ENCODE measurements at places on chromosomes 11 and 22.

GRCh38 chr11:24805671-24806070 is 308.8 kb downstream of the LUZP2 start:
- no peak for DNase-seq

DNA sequence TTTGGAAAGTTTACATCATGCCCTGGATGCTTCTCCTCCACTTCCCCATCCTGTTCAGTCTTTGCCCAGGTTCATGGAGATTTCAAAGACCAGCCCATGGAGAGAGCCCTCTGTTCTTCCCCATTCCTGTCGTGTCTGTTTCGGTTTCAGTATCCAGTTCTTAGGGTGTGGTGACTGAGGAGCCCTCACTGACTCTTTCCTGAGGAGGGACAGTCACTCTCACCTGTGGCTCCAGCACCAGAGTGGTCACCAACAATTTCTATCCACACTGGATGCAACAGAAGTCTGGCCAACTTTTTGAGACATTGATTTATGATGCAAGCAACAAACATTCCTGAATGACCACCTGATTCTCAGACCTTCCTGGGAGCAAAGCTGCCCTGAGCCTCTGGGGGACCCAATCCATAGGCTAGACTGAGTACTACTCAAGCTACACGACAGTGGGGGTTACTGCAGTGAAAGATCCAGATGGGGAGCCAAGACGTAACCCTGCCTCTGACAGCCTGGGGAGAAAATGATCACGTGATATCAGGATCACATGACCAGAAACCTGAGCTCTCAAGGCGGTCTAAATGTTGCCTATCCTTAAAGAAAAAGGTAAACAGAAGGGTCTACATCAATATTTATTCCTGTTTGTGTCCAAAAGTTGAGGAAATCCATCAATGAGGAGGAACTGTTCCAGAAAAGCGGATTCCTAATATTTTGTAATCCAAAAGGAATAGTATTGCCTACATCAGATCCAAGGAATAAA is 76.2 kb upstream of the VPREB1 start:
- peak; percentile 34 for DNase-seq

- DNase-seq, result no peak
Observed at GRCh38 chr11:27873664-27874063, 173.4 kb upstream of the BDNF start.

DNA sequence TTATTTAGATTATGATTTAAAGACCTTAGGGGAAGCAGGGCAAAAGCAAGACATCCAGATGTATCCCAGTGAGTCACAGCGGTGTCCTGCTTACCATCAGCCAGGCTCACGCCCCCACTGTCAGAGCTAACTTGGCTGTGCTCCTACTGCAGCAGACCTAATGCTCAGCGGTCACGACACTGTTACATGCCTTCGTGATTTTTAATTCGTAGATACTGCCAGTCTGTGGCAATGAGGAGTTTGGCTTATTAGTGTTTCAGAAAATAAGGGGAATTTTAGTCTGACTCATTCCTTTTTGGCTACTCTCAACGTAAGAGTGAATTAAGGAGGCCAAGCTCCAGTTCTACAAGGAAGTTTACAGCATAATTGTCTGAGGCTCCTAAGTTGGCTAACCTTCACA is 22.7 kb downstream of the EFCAB6 start:
- peak; percentile 62 for DNase-seq

- DNase-seq, result no peak
Observed at GRCh38 chr11:26994631-26995095, 751 bp downstream of the FIBIN start.

GRCh38 chr11:71305451-71306125 is 53.2 kb upstream of the SHANK2 start:
- DNase-seq, result no peak

DNA sequence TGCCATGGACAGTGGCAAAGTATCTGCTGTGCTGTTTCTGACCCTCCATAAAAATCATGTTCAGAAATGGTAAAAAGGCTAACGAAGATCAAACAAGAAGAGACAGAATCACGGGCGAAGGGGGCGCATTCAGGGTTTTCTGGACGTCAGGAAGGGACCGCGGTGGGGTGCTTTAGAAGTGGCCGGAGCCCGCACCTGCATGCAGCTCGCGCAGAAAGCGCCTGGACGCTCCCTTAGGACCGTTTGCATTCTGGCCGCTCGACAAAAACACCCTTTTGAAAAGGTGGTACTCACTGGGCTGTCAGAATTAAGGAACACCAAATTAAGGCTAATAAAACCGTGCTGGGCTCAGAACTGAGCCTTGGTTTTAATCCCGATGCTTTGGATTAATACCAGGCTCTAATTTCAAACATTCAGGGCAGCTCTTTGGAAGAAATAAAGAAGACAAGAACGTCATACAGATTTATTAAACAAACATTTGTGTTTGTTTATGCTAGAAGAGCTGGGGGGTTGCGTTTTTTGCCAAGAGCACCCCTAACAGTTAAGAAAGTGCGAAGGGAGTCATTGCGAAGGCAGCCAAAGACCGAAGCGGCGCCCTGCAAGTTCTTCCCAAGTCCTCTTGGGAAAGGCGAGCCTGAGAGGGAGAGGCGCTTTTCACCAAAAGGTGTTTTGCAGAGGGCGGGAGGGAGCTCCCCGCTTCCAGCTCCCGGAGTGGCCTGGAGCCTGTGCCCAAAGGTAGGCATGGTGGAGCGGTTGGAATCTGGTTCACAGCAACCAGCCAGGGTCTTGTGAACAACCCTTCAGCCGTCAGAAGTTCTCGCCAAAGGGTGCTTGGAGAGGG is 47.7 kb upstream of the DBX1 start:
- DNase-seq, result no peak

DNA sequence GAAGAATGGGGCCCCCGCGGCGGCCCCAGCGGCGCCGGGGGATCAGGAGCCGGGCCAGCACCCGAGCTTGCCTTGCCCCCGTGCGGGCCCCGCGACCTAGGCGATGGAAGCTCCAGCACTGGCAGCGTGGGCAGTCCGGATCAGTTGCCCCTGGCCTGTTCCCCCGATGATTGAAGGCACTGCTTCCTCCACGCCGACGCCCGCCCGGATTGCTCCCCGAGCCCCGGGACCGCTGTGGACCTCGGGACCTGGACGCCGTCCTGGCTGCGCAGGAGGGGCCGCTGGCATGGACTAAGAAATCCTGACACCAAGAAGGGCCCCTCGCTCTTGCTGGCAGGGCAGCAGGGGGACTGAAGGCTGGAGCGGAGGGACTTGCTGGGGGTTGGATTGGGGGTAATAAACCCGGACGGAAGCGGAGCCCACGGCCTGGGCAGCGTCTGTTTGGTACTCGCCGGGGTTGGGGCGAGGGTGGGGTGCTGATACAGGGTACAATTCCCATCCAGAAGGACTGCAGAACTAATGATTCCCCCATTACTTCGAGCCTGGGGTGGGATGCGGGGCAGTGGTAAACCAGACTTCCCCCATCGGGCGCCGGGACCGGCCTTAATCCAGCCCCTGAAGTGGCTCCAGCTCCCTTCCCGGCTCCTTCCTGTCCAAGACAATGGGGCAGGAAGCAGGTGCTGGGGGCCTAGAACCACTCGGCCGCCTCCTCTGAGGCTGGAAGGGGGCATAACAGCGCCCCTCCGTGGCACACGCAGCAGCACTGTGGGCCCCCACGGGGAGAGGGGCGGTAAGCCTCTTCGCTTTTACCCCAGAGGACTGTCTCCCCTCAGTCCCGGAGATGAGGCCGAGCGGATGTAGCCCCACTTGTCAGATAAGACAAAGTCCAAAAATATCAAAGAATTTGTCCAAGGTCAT is 1.0 kb downstream of the CCDC85B start:
- no peak for DNase-seq

DNA sequence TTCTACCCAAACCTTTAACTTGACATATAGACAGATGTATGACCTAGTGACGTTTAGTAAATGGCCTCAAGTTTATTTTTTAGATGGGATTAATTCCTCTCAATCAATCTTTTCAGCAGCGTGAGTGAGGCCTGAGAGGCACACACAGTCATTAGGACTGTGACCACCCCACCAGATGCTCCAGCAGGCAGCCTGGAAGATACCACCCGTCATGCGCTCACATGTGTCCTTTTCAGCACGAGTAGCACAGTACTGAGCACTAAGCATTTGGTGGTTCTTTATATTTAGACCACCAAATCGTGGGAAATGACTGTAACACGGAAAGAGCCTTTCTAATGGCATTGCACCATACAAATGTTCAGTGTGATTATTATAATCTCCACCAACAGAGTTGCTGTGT is 354.6 kb upstream of the DDI1 start:
- no peak for DNase-seq

- DNase-seq, result no peak
Observed at GRCh38 chr11:128678024-128678423, 15.8 kb upstream of the FLI1 start.
